MV-4-11 (cell line): ENCODE measurements at places on chromosomes 6 and 20.

- DNase-seq: no peak
These were observed 8.3 kb upstream of the CEP85L start for GRCh38 chr6:118659513-118660217.

- DNase-seq: no peak
These were observed 29.7 kb downstream of the CHMP4B start for GRCh38 chr20:33840759-33841435.

- peak; percentile 28 for DNase-seq
These were observed 195.3 kb downstream of the SLC24A3 start for GRCh38 chr20:19407736-19408135.

GRCh38 chr6:120129228-120129627, 779.7 kb upstream of the MAN1A1 start:
- DNase-seq: peak; percentile 7

DNA sequence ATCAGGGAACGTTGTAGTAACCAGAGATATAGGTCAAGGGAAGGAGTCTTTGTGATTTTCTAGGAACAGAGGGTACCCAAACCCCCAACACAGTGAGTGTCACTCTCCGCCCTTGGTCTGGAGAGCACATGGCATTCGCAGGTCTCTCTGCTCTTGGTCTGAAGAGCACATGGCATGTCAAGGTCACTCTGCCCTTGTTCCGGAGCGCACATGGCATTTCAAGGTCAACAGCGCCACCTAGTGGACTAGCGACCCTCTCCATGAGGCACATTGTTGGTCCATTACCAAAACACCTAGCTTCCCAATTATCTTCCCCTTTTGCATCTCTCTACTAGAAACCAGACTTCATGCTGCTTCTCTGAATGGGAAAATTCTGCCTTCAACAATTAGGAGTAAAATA, 260.0 kb downstream of the C6orf118 start:
- peak; percentile 16 for DNase-seq

GRCh38 chr6:22556266-22556665, 13.1 kb upstream of the HDGFL1 start:
- DNase-seq: no peak

GRCh38 chr6:138336221-138336620, 41.5 kb upstream of the SMIM28 start:
- no peak for DNase-seq

GRCh38 chr6:35299674-35300073, 2.1 kb downstream of the DEF6 start:
- peak; percentile 91 for DNase-seq

DNA sequence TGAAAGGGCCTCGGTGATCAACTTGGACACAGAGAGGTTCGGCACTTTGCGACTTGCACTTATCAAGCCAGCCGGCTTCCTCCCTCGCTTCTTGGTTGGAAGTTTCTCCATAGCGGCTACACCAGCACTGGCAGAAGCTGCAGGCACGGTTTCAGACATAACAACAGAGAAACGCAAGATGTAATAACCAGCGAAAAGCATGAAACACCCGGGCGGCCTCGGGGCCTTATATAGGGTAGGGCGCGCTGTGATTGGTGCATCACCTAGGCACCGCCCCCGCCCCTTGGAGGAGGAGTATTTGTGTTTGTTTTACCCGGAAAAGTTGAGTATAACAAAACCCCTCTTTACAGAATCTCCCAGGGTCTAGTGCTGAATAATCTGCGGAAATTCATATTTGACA, 20.7 kb downstream of the HFE start:
- no peak for DNase-seq

- peak; percentile 55 for DNase-seq
These were observed 71.1 kb downstream of the TASP1 start for GRCh38 chr20:13567663-13568062.

- peak; percentile 86 for DNase-seq
These were observed 164.7 kb upstream of the PDE7B start for GRCh38 chr6:135686784-135687301.

GRCh38 chr6:43858161-43859153, 88.4 kb downstream of the VEGFA start:
- no peak for DNase-seq

- no peak for DNase-seq
These were observed 28.6 kb upstream of the PCMTD2 start for GRCh38 chr20:64226686-64227580.

GRCh38 chr6:170210026-170210390, 80.9 kb downstream of the DLL1 start:
- DNase-seq: no peak

DNA sequence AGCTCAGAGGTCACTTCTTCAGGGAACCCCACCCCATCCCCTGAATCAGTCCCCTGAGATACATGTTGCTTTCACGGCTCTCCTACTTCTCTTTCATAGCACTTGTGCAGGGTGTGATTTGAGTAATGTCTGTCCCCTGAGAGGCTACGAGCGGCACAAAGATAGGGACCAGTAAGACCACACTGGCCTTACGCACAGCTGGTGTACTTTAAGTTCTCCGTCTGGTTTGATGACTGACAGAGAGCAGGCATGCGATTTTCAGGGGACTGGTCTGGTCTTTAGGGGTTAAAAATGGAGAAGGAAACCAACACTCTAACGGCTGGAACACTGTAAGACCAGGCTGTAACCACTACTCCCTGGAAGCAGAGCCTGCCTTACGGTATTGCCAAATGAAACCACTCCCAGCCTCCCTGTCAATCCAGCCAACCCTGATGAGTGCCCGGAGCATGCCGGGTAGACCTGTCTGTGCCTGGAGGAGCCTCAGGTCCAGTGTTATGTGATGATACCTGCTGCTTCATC, 47.1 kb downstream of the ELMO2 start:
- peak; percentile 93 for DNase-seq

GRCh38 chr6:168222115-168223043, 97.2 kb downstream of the DACT2 start:
- no peak for DNase-seq

DNA sequence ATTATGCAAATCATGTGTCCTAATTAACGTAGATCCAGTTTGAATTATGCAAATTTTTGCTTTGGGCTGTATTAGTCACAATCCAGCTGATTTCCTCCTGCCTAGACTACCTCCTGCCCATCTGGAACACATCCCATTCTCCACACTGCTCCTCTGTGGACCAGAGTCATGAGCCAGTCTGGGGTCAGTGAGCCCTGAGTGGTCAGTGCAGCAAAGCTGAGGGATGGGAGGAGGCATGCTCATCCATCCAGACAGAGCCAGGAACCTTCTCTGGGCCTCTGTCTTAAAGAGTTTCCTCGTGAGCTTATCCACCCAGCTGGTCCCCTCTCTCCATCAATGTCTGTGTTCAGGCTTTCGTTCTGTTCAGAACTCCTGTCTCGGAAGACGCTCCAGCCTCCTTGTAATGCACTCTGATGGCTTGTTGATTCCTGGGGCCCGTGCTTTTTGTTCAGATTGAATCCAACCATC, 747.8 kb downstream of the PTPRT start:
- no peak for DNase-seq

- DNase-seq: no peak
These were observed 54.2 kb downstream of the QKI start for GRCh38 chr6:163468738-163469137.

DNA sequence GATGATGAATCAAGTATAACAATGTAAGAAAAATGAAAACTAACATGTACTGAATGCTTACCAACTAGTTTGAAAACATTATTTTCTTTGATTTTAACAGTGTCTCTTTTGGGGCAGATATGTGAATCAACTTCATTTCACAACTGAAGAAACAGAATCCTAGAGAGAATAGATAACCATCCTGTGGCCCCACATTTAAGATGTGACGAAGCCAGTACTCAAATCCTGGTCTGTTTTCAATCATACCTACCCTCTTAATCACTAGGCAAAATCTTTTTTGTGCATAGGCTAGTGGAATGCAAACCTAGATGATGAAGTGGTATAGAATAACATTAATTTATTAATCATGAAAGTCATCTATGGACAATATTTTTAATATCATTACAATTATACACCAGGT, 371.6 kb upstream of the EPHA7 start:
- no peak for DNase-seq

GRCh38 chr6:75349262-75349984, 64.8 kb upstream of the TMEM30A start:
- no peak for DNase-seq

DNA sequence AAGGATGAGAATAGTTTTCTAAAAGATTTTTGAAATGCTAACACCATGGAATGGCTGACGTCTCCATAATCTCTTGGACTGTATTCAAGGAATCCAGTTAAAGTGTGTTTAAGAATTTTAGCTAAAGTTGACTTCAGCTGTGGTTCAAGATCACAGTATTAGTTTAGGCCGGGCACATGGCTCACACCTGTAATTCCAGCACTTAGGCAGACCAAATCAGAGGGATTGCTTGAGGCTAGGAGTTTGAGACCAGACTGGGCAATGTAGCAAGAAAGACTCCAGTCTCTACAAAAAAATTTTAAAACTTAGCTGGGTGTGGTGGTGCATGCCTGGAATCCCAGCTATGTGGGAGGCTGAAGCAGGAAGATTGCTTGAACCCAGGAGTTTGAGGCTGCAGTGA, 68.2 kb downstream of the RFPL4B start:
- DNase-seq: no peak

DNA sequence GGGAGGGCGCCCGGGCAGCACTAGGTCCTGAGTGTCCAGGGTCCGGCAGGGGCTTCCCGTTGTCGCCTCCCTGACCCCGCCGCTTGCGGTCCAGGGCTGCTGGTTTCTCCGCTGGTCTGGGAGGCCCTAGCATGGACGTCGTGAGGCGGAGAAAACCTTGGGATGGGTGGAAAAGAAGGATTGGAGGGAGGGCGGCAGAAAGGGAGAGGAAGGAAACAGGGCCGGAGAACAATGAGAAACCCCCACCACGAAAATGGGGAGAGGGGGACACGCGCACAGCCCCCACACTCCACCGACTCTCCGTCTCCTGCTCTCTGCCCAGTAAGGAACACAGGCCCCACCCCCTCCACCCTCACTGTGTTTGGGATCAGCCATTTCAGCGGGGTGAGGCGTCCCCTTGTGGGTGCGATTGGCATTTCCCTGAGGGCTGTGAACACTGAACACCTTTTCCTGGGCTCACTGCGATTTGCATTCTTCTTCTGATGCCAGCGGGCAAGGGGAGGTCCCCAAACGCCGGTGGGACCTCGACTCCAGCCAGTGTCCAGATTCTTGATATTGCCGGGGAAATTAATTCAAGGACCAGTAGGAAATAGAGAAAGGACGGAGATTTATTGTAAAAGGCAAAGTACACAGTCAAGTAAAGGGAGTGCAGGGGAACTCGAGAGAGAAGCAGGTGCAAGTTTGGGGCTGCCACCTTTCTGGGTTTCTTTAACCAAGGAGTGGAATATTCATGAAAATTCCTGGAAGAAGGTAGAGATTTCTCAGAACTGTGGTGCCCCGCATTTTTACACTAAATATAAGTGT, 3.3 kb upstream of the RAET1G start:
- peak; percentile 60 for DNase-seq

DNA sequence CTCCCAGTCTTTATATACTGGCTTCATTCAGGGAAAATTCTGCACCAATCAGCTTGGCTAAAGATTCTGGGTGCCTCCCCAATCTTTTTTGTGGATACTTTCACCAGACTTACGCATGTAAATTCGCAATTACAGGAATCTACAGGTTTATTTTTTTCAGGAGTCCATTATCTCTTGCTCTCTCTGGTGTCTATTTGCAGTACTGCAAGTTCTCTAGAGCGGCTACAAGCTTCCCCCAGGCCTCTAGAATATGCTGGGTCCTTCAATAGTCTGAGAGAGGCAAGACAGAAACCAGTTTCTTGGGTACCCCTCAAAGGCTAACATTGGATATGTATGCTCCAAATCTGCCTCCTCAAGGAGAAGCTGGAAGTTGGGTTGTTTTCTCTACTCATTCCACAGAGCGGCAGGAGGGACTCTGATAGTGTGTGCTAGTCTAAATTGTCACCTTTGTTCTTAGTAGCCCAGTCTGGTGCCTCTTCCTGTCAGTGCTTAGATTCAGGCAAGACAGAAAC, 58.5 kb downstream of the SUN5 start:
- DNase-seq: peak; percentile 40

- DNase-seq: no peak
These were observed 202.2 kb upstream of the CDYL start for GRCh38 chr6:4574007-4574406.

- DNase-seq: no peak
These were observed 46.4 kb downstream of the HMGN3 start for GRCh38 chr6:79188107-79188506.

GRCh38 chr6:47235964-47236760, 73.5 kb downstream of the TNFRSF21 start:
- peak; percentile 77 for DNase-seq

DNA sequence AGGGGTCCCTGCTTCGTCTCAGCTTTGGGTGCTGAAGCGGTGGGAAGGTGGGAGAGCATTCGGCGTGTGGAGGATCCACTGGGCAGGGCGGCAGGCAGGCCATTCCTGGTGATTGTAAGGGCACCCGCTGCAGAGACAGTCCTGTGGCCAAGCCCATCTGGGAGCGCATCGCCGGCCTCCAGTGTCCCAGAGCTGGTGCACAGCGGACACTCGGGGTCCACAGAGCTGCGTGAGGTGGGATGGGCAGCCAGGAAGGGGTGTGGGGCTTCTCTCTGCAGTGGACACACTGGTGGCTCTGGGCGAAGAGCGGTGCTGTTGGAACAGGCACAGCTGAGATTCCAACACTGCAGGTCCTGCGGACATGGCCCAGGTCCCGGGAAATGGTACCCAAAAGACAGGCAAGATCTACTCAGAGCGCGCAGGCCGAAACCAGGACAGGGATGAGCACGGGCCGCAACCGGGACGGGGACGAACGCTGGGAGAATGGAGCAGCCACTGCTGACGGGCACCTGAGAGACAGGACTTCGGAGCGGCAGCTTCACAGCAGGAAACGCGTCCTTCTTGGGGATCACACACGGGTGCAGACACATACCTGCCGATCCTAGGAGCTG, 188.2 kb downstream of the ERMARD start:
- DNase-seq: no peak

DNA sequence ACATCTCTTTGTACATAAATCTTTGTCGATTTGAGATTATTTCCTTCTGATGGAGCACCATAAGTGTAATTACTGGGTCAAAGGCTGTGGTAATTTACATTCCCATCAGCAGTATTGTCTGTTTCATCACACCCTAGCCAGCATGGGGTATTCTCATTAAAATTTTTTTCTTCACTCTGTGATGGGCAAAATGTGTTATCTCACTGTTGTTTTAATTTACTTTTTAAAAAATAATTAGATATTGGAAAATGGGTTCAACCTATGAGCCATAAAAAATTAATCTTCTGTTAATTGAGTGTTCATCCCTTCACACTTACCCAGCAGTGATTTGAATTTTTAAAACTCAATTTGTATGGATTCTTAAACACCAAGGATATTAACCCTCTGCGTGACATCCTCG, 44.0 kb upstream of the NNAT start:
- DNase-seq: no peak

DNA sequence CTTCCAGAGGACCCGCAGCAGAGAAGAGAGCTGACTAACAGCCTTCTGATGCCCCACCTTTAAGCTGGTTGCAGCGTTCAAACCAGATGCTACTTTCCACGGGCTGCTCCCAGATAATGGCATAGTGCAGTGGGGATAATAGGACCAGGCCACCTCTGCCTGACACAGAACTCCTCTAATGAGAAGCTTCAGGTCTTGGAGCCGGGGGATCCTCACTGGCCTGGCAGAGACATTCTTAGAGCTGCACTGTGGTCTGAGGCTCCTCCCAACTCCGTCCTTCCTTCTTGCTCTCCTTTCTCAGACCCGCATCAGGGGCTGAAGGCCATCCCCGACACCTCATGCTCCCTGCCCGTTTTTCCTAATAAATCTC, 206.6 kb upstream of the MARCKS start:
- DNase-seq: no peak
